ENCODE measurements at places on chromosomes 16 and 17.

GRCh38 chr17:78558989-78559388 lies 18.2 kb downstream of the DNAH17 start:
- no peak for DNase-seq

GRCh38 chr17:34584805-34585416 lies 5.5 kb downstream of the TMEM132E start:
- no peak for DNase-seq

GRCh38 chr16:74030000-74030706 lies 266.5 kb upstream of the PSMD7 start:
- no peak for DNase-seq

- no peak for DNase-seq
Measured at GRCh38 chr16:88662222-88662842, 559 bp downstream of the MVD start.

- DNase-seq = no peak
Measured at GRCh38 chr17:82439194-82439828, 11.2 kb downstream of the CYBC1 start.

DNA sequence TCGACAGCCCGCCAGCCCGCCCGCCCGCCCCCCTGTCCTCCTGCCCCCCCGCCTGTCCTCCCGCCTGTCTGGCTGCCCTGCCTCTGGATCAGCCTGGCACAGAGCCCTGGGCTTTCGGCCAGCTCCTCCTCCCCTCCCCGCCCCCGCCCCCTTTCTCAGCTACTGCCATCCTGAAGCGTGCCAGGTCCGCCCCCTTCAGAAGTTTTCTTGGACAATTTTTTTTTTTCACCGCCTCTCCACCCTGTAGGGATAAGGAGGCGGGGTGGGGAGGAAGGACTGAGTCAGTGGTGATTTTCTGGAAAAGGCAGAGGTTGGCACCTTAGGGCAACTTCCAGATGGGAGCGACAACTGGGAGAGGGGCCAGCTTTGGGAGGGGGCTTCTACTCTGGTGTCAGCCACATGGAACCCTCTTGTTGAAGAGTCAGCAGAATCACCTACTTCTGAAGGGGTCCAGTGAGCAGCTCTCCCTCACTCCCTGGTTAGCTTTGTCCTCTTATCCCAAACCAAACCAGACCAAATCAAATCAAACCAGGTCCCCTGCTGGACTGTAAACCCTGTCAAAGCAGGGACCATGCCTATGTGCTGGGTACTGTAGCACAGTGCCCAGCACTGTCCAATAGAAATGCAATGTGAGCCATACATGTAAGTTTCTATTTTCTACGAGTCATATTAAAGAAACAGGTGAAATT lies 19.7 kb downstream of the IGF2BP1 start:
- no peak for DNase-seq

- peak; percentile 90 for DNase-seq
Measured at GRCh38 chr16:71360378-71360777, 1.9 kb downstream of the CALB2 start.

DNA sequence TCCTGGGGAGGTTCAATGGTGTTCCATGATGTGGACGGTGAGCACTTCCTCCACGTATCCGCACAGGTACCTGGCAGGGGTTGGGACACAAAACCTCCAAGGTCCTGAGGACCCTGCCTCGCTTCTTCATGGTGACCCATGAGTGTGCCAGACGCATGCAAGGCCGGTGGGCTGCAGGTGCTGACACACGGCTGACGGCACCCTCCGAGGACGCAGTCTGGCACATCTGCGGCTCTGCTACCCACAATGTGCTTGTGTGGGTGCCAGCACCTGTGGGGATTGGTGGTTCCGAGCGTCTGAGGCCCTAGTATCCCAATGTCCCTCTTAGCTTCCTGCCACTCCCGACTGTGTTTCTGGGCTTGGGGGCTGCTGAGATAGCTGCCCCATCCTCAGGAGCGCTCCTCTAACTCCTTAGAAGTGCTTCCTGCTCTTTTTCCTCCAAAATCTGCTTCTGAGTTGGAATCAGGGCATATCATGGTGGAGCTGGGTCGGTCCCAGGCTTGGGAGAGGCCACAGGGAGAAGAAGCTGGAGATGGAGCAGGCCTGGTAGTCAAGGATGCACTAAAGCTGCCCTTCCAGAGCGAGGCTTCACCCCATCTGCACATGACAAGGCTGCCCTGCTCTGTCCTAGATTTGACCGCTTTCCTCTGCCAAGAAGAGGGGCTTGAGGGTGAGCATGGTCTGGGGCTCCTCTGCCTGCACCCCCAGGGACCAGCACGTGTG lies 1.6 kb downstream of the CYGB start:
- DNase-seq = no peak

DNA sequence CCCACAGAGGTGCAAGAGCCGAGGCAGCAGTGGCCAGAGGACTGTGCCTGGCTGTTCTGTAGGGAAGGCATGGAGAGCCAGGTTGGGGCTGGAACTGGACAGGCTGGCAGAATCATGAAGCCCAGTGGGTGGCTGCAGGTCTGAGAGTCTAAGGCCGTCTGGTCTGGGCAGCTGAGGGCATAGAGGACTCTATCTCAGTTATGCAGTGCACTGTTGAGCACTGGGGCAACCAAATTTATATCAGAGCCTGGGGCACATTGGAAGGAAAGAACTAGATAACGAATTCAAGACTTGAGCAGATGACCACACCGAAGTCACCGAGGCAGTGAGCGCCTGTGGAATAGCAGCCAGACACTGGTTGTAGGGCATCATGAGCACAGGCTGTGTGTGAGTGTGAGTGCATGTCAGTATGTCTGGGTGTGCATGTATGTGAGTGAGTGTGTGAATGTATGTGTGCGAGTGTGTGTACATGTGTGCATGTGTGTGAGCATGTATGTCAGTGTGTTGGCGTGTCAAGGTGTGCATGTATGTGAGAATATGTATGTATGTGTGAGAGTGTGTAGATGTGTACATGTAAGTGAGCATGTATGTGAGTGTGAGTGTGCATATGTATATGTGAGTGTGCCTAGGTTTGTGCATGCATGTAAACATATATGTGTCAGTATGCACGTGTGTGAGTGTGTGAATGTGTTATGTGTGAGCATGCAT lies 37.0 kb downstream of the RGS9 start:
- DNase-seq = no peak

- no peak for DNase-seq
Measured at GRCh38 chr17:27807567-27808470, 7.5 kb upstream of the NOS2 start.

DNA sequence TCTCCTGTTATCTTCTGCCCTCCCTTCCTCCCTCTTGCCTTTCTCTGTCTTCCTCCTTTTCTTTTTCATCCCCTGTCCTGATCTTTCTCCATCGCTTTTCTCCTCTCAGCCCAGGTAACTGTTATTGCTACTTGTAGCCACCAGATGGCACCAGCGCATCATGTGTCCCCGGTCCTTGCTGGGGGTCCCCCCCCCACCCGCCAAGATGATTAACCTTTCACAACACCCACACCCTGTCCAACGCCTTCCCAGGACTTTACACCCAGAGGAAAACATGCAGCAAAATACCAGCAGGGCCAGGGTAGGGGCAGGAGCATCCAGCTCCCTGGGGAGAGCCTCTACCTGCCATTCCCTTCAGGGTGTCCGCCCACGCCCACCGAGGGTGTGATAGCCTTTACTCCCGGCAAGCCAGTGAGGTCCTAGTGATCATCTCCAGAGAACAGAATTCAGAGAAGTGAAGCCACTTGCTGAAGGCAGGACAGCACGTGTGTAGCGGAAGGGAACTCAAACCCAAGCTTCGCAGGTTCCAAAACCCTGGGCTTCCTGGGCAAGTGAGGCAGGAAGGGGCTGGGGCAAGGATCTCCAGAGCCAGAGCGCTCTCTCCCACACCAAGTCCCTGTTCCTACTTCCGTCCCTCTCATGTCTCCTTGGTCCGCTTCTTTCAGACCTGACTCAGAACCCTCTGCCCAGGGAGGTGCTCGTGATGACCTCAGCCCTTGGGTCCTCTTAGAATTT lies 13.4 kb upstream of the TAC4 start:
- peak; percentile 82 for DNase-seq

GRCh38 chr16:69366431-69366830 lies 14.8 kb upstream of the TMED6 start:
- DNase-seq = no peak

DNA sequence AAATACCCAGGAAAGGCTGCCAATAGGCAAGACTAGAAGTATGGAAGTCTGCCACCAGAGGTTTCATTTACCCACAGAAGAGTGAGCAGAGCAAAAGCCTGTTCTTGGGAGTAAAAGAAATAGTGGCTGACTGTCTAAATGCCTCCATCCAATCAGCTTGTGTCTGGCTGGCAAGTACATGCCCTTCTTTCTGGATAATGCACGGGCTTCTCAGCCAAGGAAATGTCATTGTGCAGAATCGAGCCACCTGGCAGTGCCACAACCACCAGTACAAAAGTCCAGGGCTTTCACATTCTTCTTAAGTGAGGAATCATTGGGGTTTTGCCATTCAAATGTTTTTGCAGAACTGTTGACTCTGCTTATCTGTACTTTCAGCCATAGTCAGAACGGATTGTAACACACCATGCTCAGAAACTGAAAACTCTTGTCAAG lies 10.1 kb upstream of the ERCC4 start:
- no peak for DNase-seq

DNA sequence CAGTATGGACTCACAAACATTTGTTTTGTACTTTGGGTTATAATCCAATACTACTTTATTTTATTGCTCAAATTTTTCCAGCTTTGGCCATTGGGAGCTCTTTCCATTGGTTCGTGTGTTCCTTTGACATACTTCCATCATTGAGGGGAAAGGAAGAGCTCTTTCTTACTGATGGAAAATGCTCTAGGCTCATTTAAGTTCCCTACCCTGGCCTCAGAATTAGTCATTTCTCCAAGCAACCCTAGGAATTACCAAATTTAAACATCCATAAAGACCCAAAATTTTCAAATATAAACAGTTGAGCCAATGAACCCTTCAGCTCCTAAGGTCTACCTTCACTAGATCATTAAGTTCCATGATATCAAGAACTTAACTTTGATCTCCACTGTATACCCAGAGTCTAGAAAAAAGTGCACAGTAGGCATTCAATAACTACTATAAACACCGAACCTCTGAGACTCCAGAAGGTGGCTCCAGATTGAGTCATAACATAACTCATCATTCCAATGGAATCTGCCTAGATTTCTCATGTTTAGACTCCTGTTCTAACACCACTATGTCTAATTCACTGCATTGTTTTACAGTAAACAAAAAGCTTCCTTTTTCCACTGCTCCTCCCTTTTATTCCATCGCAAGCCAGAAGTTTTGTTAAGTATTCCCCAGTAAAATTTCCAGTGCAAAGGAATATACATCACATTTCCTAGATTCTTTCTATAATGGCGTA lies 39.0 kb downstream of the SMURF2 start:
- no peak for DNase-seq

GRCh38 chr16:80997139-80997798 lies 9.4 kb downstream of the CMC2 start:
- DNase-seq = no peak

DNA sequence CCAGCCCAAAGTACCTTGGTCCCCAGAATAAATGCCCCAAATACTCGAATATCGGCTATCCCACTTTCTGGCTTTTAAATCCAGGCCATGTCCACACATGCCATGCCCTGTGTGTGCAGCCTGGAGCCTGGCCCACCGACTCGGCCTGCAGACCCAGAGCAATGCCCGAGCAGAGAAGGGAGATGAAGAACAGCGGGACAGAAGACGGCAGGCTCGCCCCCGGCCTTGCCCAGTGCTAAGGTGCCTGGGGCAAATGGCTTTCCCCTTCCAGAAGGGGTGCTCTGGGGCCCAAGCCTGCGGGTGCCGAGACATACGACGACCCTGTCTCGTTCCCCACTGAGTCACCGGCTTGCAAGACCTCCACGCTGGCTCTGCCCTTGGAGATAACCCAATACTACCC lies 8.0 kb downstream of the CLUH start:
- DNase-seq = no peak

DNA sequence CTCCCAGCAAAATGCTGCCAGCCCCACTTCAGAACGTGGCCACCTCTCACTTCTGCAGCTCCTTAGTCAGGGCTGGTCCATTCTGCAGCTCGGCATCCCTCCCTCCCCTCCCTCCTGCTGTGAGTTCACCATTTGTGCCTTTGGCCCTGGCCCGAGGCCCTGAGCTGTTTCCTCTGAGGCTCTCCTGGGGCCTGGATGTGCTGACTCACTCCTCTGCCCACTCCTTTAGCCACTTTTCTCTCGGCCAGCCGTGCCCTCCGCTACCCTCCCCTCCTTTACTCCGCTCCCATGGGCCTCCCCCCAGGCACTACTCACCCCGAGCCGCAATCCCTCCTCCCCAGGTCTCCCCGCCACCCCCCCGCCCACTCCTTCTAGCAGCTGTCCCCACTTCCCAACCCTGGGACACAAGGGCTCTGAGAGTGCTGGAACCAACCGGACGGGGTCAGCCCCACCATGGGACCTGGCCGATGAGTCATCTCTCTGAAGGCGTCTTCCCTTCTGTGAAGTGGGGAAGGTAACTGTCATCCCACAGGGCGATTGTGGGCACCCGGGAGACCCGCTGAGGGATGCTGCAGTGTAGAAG lies 11.5 kb downstream of the KCNG4 start:
- DNase-seq = peak; percentile 92

DNA sequence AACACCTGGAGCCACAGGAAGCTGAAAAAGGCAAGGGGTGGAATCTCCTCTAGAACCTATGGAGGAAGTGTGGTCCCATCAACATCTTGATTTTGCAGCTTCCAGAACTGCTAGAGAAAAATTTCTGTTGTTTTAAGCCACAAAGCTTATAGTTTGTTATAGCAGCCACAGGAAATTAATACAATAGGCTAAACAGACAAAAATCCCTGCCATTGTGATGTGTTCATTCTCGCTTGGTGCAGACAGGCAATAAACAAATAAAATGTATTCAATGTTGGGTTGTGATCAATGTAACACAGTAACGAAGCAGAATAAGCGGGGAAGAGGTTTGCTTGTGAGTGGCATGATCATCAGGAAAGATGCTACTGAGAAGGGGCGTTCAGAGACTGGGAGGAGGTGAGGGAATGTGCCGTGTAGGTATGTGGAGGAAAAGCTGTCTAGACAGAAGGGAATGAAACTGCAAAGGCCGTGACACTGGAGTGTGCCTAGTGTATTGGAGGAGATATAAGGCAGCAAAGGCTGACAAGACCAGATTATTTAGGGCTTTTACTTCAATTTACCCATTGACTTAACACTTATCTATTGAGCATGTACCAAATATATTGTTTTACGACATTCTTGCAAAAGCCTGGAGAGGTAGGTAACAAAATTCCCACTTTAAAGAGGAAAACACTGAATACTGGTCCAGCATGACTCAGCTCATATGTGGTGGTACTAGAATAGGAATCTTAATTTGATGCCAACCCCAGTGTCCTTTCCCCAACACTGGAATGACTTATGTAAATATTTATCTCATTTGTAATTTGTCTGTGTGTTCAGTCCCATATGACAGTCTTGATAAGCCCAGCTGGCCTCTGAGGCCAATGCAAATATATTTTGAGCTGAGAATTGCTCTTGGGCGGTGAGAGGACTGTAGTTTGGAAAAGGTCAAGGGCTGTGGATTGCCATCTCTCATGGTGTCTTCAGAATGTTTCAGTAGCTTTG lies 375.9 kb downstream of the CDH13 start:
- no peak for DNase-seq

GRCh38 chr17:65942592-65942991 lies 249.3 kb downstream of the CEP112 start:
- no peak for DNase-seq

GRCh38 chr17:17672453-17673368 lies 8.5 kb upstream of the RAI1 start:
- no peak for DNase-seq

GRCh38 chr16:56981729-56982271 lies 7.6 kb upstream of the NLRC5 start:
- no peak for DNase-seq

- DNase-seq = no peak
Measured at GRCh38 chr17:33811004-33811760, 443.9 kb upstream of the CCL2 start.

Data from 8988T (cell line).